ENCODE measurements at places on chromosomes 12 and 14. TPM values are rescaled to one million over a fixed set of nuclear protein-coding genes. Genes with fewer than 3 reads are reported as not detected.

DNA sequence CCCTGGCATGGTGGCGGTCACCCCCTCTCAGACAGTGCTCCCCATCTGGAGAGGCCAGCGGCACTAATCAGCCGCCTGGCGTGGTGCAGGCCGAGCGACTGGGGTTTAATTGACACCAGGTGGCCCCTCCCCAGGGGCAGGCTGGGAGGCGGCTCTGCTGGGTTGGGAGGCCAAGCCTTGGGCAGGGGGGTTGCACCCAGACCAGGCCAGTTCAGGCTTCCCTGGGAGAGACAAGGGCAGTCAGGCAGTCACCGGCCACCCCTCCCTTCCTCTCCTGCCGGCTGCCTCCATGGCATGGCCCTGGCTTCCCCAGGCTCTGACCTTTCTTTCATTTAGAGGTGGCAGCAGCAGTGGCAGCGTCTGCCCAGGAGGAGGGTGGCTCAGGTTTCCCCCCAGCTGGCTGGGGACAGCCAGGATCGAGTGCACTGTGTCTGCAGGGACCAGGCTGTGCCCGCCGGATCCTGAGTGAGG is 78.1 kb upstream of the NOS1 start:
- DNase-seq, result no peak

DNA sequence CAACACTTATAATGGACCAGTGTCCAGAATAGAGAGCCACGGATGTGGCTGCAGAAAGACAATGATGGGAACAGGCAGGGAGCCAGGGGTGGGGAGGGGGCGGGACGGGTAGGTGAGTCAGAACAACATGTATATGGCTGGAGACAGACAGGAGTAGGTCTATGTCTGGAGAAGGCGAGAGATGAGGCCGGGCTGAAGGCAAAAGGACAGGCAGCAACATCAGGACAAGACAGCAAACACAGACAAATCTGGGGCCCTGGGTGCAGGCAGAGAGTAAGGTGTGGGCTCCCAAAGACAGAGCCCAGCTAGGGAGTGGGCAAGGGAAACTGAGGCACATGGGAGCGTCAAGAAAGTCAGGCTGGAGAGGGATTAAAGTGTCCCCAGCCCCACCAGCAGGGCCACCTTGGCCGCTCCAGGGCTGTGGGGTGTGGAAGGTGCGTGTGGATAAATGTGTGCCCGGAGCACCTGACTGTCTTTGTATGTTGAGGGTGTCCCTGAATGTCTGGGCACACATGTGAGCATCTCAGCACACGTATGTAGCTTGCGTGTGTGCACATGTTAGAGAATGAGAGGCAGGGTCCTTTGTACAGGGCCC is 44.1 kb downstream of the FAM222A start:
- DNase-seq, result peak; percentile 0

GRCh38 chr12:113612076-113612728 is 140.5 kb upstream of the LHX5 start:
- DNase-seq, result no peak

GRCh38 chr14:96567289-96567899 is 65.2 kb downstream of the PAPOLA start:
- DNase-seq, result no peak

GRCh38 chr14:58177125-58177524 is 22.8 kb upstream of the ACTR10 start:
- DNase-seq, result no peak

GRCh38 chr14:94143239-94143638 is 13.8 kb upstream of the IFI27L2 start:
- DNase-seq, result no peak

DNA sequence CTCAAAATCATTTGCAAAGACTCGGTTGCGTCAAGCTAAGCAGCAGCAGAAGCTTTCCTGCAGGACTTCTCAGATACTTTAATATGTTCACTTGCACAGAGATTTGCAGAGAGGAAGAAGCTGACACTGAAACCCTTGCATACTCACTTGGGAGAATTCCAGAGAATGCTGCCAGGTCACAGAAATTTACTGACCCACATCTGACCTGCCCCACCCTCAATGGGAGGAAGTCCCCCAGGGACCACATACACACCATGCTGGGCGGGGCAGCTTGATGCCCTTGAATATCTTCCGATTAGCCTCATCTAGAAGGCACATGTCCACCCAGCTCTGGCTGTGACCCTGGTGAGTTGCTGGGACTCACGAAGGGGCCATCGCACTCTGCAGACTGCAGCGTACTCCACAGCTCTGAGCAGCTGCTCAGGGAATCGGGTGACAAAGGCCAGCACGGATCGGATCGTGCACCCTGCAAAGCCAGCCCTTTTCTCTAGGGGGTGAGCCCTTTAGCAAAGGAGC is 83.2 kb downstream of the ITPK1 start:
- DNase-seq, result no peak

DNA sequence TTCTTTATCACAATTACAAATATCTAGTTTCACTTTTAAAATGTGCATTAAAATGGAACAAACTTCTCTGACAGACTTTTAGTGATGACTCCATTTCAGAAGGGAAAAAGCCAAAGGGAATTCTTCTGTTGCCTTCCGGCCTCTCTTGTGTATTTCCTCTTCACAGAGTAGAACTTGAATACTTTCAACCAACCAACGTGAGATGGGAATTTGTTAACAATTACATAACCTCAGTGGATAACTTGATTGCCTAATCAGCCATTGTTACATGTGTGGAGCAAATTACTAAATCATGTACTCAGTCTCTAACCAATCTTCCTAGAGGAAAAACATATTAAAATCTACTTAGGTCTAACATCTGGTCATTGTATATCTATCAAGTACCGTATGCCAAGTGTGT is 291.1 kb downstream of the SYT1 start:
- DNase-seq, result no peak

DNA sequence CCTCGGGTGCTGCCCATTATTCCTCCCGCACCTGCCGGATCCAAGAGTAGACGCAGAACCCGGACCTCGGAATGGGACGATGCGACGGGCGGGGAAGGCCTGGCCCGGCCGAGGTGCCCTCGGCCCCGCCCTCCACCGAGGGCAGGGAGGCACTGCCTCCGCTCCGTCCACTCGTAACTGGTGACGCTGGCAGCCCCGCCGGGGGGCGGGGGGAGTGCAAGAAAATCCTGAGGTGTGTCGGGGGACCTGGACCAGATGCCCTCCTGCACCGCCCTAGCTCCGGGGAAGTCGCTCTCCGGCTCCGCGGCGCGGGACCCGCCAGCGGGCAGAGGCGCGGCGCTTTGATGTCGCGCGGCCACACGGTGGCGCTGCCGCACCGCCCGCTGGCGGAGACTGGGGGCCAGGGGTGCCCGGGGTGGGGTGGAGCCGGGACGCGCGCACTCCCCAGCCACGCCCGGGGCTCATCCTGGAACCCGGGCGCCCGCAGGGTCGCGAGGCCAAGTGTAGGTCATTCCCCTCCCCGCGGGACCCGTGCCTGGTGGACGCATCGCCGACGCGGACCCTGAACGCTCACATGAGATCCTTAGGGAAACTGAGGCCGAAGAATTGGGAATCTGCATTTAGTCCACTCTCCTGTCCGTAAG is 202.8 kb downstream of the TTC8 start:
- DNase-seq, result peak; percentile 33

DNA sequence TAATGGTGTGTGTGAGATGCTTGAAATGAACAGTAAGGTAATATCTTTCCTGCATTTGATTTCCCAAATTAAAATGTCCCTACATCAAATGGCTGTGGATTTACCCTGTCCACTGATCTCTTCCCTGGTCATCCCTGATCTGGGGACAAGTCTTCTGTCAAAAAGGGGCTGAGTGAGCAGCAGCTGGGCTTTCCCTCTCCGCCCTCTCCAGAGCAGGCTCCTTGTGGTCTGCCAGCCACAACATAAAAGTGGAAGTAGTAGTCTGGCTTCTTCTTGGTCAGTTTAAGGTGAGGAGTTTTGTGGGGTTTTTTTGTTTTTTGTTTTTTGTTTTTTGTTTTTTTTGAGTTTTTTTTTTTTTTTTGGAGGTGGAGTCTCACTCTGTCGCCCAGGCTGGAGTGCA is 25.2 kb upstream of the PLXNC1 start:
- DNase-seq, result no peak

DNA sequence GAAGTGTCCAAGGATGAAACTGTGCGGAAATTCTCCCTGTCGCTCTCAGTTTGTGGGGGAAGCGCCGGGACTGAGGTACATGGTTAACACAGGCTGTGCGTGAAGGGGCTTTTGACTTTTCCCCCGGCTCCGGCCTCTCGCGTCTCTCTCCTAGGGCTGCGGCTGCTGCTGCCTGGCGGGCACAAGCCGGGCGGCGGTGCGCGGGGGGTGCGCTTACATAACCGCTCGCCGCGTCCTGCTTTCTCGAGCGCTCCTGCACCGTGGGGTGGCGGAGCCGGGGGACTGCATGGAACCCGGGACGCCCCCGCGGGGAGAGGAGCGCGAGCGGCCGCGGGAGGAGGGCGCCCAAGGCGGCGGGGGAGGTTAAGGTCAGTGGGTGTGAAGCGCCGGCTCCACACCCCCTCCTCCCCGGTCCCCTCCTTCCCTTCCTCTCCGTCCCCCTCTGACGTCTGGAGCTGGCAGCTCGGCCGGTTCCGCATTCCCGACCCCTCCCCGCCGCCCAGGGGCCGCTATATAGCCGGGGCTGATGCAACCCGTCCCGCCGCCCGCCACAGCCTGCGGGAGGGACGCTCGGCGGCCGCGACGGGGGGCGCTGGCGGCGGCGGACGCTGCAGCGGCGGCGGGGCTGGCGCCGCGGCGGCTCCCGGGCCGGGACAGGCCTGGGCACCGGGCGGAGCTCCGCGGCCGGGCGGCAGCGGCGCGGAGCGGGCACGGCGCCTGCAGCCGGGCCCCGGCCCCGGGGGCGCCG is at the start of gene JDP2:
JDP2 (plus strand) TSS at position 541 of the 748 bp plus-strand sequence. CDS start 9,899 bp downstream, outside the sequence.
- peak; percentile 93 for DNase-seq

- DNase-seq, result no peak
Measured at GRCh38 chr12:1821805-1822204, 1.4 kb downstream of the LRTM2 start.

GRCh38 chr12:123482876-123483275 is 24.9 kb downstream of the SNRNP35 start:
- no peak for DNase-seq

DNA sequence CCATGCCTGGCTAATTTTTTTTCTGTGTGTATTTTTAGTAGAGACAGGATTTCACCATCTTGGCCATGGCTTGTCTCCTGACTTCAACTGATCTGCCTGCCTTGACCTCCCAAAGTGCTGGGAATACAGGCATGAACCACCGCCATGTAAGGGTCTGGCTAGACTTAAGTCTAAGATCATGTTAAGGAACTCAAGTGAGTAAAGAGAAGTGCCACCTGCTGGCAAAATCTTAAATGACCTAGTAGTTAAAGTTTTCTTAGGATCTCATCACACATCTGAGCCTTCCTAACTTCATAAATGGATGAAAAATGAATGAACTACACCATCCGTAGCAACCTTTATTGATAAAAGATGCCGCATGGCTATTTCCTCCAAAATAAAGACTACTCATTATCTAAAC is 1.7 kb upstream of the C12orf56 start:
- DNase-seq, result no peak

- DNase-seq, result no peak
Measured at GRCh38 chr14:99937475-99938244, 127.6 kb upstream of the EVL start.

- DNase-seq, result no peak
Measured at GRCh38 chr12:46442239-46442638, 69.7 kb upstream of the SLC38A2 start.

GRCh38 chr14:34060651-34060999 is 109.8 kb upstream of the EGLN3 start:
- no peak for DNase-seq

DNA sequence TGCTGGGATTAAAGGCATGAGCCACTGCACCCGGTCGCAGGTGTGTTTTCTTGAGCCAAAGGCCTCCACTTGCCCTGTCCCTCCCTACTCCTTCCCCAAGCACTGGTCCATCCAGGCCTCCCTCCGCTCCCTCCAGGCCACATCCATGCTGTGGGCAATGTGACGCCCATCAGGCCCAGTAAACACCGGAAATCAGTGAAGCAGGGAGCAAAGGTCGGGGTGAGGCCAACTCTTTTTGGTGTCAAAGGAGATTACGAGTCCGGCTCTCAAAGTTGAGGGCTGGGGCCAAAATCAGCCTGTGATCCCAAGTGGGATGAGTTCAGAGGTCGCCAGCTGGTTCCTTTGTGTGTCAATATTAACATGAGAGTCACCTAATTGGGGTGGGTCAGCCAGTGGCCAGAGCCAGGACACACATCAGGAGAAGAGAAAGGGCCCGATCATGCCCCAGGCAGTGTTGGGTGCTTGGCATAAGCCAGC is 195.7 kb downstream of the RBM19 start:
- no peak for DNase-seq

GRCh38 chr12:129877411-129877810 is 26.4 kb downstream of the TMEM132D start:
- no peak for DNase-seq

DNA sequence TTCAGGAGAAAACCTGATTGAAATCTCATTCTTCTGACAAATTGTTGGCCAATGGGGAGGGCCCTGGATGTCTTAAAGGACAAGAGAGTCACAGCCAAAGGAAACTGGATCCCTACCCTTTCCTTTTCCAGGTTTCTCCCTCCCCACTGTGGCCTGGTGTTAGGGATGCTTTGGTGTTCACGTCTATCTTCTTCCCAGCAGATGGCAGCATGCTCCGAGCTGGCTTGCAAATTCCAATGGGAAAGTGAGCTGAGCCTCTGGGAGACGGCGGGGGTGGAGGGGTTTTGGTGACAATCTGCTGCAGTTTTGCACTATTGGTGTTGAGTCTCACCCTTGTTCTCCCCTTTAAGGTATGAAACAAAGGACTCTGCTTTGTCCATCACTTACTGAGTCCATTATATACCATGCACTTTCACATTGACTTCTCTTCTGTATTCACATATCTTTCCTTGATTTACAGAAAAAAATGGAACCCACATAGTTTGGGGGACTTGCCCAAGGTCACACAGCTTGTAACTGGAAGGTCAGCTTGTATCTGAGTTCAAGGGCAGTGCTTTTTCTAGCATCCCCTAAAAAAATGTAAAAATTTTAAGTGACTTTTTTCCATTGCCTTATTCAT is 39.3 kb downstream of the CCDC177 start:
- DNase-seq, result peak; percentile 43

GRCh38 chr14:103122947-103123633 is at the start of gene TNFAIP2:
Gene TNFAIP2 (plus strand): TSS chr14:103123461. CDS start chr14:103126458, 2,997 bp downstream.
- DNase-seq, result no peak

GRCh38 chr14:78721756-78722480 is 551.7 kb downstream of the NRXN3 start:
- DNase-seq, result no peak

GRCh38 chr14:39267608-39268005 is 33.9 kb downstream of the MIA2 start:
- no peak for DNase-seq

Gene NKX2-1
- not detected for total RNA-seq

Gene ATG14
- 10.0 TPM for total RNA-seq

Gene GPX2
- 672 TPM for total RNA-seq

Gene STAT6
- total RNA-seq, result 214 TPM

Gene LAG3
- total RNA-seq, result 0.89 TPM

Gene ORAI1
- 13.7 TPM for total RNA-seq

Gene RDH16
- total RNA-seq, result 0.28 TPM

Gene PLEKHD1
- total RNA-seq, result 0.18 TPM

Gene CELA1
- not detected for total RNA-seq

Gene TAS2R9
- total RNA-seq, result not detected

Gene GYS2
- total RNA-seq, result not detected

Gene IL31
- not detected for total RNA-seq

Measured in left colon (tissue), 2 donors.